ENCODE measurements at places on chromosomes 1 and 21.

DNA sequence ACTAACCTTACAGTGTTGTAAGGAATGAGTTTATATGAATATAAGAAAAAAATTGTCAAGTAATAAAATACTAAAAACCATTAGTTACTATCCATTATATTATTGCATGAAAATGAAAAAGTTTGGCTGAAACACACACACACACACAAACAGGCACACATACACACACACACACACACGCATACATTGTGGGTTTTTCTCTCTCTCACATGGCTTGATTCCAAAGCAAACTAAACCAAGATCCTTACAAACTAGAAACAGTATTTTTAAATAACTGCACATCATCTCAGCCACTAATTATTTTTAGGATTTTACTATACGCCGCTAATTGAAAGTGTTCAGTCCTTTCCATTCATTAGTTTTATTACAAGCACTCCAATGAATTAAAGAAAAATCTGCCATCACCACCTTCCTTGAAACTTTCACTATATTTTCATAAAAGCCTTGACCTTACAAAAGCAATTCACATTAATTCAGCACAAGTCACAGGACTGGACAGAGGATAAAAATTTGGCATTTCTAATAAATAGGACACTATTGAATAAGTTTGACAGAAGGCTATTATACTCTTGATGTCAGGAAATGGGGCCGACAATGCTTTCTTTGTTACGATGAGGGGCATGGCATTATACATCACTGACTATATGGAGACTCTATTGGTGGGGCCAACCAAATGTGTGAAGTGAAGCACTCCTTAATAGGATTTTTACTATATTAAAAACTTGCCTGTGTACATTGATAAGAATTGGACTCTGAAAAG, 187.0 kb upstream of the ESRRG start:
- no peak for DNase-seq

GRCh38 chr1:184748740-184749139, 5.9 kb downstream of the EDEM3 start:
- no peak for DNase-seq

DNA sequence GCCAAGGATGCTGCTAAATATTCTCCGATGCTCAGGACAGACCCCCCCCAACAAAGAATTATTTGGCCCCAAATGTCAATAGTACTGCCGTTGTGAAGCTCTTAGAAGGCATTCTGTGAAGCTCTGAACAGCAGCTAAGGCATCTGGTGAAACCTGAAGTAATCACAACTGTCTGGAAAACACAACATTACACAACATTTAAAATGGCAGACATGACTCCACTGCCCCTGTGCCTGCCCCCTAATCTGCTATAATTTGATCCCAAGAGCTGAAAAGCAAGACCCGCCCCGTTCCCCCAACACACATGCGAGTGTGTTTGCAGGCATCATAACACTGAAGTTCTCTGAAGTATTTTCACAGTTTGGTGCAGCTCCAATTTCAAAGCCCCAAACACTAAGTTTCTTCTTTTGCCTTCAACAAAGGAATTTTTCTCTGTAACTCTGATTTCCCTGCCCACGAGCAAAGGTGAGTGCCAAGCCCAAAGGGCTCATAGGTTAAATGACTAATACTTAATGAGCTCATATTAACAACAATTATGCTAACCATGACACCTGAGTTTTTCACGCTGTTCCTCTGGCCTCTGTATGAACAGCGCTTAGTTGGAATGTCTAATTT, 129.2 kb downstream of the CLIC6 start:
- DNase-seq: no peak

GRCh38 chr1:193241132-193241827, 54.9 kb upstream of the B3GALT2 start:
- DNase-seq: no peak
